ENCODE measurements at places on chromosomes 2 and 18. TPM values are rescaled to one million over a fixed set of nuclear protein-coding genes. Genes with fewer than 3 reads are reported as not detected.

Gene LIMS3
- 0.61 TPM for total RNA-seq

Gene GAREM2
- not detected for total RNA-seq

Gene ANKRD62
- not detected for total RNA-seq

Gene SIX3
- total RNA-seq = not detected

Gene C18orf54
- 10.2 TPM for total RNA-seq

Gene CD207
- not detected for total RNA-seq

Gene IL37
- total RNA-seq = not detected

Gene NHEJ1
- 13.0 TPM for total RNA-seq

Gene KCNG2
- not detected for total RNA-seq

Gene IMPA2
- total RNA-seq = 10.6 TPM

Gene QPCT
- total RNA-seq = 7.1 TPM

Gene G6PC2
- total RNA-seq = not detected

GRCh38 chr2:37604716-37605115 lies 66.7 kb downstream of the CDC42EP3 start:
- DNase-seq = no peak

DNA sequence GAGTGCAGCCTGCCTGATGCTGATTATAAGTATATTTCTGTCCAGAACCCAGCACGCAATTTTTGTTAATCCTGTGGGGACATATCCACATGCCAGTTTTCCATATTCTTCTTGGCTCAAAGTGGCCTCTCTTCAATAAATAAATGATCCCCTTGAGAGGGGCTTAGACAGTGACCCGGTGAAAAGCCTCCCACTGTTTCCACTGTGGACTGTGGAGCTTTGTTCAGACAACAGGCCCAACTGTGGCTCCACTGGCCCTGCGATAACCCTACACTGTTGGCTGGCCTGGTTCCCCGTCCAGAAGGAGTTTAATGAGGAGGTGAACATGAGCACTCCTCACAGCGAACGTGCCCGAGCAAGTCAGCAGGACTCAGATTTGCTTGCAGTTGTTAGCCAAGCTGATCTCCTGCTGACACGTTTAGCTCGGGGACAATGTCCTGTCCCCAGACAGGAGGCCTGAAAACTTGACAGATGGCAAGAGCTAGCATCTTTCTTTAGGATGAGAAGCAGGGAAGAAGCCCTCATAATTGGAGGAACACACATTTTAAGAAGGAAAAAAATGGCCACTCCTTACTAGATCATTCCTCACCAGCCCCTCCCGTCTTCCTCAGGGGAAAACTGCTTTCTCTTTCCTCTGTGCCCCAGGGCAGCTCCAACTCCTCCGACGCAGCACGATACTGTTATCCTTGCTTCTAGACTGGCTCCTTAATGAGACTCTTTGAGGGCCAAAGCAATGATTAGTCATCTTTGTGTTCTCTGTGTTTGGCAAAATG lies 20.0 kb upstream of the MTCL1 start:
- peak; percentile 40 for DNase-seq

- DNase-seq = no peak
Observed at GRCh38 chr18:22817844-22818243, 115.3 kb upstream of the RBBP8 start.

- no peak for DNase-seq
Observed at GRCh38 chr2:230008708-230009066, 60.0 kb downstream of the SLC16A14 start.

DNA sequence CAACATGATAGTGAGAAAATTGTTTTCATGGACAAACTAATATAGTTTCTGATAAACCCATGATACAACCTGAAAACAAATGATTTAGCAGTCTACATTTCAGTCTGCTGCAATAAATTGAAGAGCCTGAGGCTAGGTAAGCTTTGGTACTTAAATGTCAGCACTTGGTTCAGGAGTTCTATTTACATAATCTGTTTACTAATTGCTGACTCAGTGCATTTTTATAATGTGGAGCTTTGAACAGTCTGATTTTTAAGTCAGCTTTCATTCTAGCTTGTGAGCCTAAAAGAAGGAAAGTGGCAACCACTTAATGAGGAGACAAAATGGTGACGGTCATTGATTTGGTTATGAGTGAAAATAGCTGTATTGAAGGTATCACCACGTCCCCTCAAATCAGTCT lies 488.6 kb downstream of the CPS1 start:
- DNase-seq = no peak

DNA sequence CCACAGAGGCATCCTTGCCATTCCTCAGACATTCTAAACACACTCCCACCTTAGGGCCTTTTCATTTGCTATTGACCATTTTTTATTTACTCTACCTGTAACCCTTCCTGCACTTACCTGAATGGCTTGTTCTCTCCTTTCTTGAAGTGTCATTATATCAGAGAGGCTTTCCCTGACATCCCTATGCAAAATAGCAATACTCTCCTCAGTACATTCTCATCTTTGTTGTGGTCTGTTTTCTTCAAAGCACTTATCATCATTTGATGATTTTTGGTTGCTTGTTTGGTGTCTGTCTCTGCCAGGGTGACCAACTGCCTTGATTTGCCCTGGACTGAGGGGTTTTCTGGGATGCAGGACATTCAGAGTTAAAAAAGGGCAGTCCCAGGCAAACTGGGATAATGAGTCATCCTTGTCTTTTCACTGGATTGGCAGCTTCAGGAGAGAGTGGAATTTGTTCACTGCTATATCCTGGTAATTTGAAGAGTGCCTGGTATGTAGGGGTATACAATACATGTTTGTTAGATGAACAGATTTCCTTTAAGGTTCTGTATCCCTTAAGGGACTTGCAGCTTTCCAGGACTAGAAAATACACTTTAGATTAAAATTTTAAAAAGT lies 102.4 kb downstream of the BABAM2 start:
- peak; percentile 50 for DNase-seq

GRCh38 chr2:72985891-72986683 lies 68.8 kb downstream of the EMX1 start:
- no peak for DNase-seq

GRCh38 chr2:69597105-69597504 lies 46.4 kb downstream of the AAK1 start:
- no peak for DNase-seq

- DNase-seq = no peak
Observed at GRCh38 chr2:233235977-233236376, 15.5 kb upstream of the ATG16L1 start.

DNA sequence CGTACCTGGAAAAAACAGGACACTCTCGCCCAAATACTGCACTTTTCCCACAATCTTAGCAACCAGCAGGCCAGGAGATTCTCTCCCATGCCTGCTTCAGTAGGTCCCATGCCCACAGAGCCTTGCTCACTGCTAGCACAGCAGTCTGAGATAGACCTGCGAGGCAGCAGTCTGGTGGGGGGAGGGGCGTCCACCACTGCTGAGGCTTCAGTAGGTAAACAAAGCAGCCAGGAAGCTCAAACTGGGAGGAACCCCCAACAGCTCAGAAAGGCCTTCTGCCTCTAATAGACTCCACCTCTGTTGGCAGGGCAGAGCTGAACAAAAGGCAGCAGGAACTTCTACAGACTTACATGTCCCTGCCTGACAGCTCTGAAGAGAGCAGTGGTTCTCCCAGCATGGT lies 1202.8 kb upstream of the ACVR2A start:
- no peak for DNase-seq

- DNase-seq = no peak
Observed at GRCh38 chr18:35514752-35515459, 17.1 kb upstream of the INO80C start.

DNA sequence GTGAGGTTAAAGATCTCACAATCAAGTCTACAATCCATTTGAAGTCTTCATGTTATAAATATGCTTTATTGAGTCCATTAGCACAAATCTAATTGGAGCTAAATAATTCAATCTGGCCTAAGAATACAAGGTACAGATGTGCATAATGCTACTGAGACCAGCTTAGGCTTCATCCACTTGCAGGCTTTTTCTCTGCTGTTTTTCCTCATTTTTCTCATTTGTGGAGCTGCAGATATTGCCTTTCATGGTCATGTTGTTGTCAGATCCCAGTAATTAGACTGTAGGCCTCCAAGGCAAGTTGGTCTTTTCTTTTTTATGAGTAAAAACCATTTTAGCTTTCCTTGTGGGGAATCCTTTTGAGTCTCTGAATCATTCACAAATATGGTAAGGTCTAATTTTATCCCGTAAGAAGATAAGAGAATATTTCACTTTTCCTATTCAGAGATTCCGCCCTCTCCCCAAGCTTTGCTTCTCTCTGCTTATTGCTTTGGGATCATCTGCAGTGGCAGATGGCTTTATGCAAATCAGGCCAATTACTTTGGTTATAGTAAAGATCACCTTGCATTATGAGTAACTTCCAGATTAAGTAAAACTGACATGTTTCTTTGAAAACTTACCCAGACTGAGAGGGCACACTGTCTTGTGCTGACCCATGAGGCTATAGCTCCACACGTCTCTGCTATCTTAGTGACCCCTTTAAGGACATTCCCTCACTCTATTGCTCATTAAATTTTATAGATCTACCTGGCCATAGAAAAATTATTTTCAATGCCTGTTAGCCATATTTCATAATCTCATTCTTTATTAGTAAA lies 80.9 kb downstream of the MGAT5 start:
- no peak for DNase-seq

DNA sequence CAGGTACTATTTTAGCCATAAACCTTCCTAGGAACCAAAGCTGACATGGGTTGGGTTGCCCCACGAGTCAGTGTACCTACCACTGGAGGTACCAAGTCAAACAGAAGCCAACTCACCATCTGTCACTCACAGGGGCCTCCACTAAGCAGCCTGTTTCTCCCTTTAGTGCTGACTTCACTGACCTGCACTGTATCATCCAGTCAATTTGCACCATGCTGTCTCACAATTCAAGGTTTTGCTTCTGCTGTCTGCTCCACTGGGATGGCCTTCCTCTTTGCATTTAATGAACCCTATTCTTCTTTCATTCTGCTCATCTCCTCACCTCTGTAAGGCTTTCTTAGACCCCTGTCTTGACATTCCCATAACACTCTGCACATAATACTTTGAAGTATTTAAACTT lies 47.2 kb downstream of the EIF2AK3 start:
- no peak for DNase-seq

- DNase-seq = peak; percentile 66
Observed at GRCh38 chr2:37472959-37473358, 128.5 kb downstream of the QPCT start.

DNA sequence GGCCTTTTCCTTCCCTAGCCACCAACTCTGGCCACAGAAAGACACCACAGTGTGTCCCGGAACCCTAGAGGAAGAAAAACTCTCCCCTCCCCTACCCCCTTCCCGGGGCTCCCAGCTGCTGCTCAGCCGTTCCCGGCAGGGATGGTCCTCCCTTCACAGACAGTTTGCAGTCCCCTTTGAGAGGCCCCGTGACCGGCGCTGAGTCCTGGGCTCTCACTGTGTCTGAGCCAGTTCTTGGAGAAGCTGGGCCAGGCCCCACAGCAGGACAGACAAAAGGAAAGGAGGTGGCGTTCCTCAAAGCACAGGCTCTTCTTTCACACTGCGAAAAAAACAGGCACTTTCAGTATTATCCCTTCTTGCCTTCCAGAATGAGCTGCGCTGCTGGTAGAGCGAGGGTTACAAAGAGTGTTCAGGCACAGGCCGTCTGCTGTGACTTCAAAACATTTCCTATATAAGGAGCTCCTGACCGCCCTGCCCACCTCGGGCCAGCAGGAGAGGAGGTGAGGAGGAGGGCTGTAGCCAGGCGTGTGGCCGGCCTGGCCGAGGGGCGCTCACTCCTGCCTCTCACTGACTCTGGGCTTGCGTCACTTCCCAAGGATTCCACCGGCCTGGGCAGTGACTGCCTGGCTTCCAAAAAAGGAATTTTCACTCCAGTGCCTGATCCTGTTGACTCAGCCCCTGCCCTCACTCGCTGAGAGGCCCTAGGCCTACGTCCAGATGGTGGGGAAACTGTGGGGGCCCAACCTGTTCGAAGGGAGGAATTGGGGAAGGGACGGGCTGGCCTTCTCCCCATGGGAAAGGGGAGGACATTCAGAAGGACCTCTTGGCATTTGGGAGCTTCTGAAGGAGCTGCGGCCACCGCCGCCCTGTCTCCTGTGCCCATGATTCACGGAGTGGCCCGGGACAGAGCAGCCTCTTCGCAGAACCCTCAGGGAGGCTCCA lies 24.9 kb downstream of the CIDEA start:
- DNase-seq = peak; percentile 93

DNA sequence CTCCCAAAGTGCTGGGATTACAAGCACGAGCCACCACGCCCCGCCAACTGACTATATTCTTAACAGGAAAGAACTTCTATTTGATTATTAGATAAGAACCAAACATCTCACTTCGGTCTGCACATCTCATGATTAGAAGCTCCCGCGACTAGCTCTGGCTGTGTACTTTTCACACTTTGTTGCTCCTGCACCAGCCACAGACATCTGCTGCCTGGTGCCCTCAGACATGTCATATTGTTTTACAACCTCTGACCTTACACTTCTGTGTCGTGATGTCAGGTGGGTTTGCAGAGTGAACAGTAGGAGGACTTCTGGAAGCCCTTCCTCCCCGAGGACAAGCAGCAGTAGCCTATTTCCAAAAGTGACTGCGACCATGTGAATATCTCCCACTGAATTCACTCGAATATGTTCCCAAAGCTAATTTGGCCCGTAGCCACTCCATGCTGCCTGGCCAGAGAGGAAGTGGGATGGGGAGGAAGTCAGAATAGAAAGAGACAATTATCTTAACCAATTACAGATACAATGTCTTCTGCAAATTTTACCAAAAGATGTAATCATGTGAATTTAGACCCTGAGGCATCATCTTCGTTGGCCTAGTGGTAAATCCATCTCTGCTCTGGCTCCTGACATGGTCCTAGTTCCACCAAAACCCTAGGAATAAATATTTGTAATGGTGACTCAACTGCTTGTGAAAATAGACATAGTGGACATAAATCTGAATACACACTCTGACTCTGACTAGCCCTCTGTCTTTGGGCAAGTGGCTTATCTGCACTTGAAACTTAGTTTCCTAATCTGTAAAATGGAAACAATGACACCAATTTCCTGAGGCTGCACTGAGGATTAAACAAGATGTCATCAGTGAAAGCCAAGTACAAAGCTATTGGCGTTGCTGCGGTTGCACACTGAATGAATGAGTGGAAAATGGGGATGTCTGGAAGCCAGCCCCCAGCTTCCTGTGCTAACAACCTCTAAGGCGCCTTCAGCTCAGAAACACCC lies 406.1 kb downstream of the LRATD1 start:
- no peak for DNase-seq

DNA sequence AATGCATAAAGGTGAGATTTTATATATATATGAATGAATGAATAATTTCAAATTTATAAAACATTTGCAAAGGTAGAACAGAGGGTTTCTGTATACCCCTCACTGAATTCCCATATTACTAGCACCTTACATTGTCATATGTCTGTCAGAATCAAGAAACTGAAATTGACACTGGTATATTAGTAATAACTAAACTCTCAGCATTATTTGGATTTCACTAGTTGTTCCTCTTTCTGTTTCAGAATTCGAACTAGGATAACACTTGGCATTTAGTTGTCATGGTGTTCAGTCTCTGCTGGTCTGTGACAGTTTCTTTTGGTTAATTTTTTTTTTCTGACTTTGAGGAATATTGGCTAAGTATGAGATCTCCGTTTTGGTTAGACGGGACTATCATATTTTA lies 275.9 kb downstream of the DCC start:
- DNase-seq = no peak
